ENCODE measurements at places on chromosomes 2 and 18.

DNA sequence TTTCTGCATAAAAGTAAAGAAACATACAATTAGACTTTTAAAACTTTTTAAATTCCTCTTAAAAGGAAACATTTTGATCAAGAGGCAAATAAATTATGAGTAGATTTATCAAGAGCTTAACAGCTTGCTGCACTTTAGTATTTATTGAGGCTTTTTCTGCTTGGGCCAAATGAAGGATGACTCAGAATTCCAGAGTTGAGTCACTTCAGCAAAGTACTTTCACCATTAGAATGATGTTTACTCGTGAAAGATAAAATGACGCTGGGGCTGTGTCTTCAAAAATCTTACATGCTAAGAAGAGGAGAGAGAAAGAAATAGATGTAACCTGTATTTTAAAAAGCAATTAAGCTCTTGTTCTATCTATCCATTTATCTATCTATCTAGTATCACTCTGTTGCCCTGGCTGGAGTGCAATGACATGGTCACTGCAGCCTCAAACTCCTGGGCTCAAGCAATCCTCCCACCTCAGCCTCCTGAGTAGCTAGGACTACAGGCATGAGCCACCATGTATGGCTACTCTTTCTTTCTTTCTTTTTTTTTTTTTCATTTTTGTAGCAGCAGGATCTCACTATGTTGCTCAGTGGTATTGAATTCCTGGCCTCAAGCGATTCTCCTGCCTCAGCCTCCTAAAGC is 75.3 kb upstream of the RIOK3 start:
- DNase-seq: no peak

DNA sequence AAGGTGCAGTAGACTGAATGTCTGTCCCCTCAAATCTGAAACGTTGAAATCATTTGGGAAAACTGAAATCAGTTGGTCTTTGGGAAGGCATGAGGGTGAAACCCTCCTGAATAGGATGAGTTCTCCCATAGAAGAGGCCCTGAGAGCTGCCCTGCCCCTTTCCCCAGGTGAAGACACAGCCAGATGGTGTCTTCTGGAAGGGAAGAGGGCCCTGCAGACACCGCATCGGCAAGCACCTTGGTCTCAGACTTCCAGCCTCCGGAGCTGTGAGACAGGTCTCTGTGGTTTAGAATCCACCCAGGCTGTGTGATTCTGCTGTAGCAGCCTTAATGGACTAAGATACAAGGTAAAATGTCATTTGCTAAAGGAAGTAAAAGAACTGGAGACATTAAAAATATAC is 42.1 kb upstream of the SNTG2 start:
- no peak for DNase-seq

DNA sequence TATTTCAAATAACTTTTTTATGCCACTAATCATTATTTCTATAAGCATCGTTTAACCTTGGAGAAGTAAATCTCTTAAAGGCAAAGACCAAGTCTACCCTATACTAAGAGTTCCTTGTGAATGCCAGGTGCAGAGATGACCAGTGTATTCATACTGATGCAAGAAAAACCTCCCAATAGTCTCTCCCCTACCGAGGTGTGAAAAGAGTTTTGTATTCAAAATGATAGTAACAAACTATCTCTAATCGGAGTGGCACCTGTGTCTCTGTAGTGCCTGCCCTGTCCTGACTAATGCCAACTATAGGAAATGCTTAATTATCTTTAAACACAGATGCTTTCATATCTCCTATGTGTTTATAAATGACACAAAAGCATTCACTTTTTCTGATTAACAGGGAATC is 798.5 kb downstream of the TRIB2 start:
- DNase-seq: no peak

DNA sequence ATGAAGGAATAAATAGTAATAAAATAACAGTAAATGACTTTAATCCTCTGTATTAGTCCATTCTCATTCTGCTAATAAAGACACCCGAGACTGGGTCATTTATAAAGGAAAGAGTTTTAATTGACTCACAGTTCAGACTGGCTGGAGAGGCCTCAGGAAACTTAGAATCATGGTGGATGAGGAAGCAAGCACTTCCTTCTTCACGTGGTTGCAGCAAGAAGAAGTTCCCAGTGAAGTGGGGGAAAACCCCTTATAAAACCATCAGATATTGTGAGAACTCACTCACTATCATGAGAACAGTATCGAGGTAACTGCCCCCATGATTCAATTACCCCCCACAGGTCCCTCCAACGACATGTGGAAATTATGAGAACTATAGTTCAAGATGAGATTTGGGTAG is 727.9 kb upstream of the LINC00305 start:
- no peak for DNase-seq

- DNase-seq: no peak
Measured at GRCh38 chr2:8456151-8457091, 225.4 kb upstream of the ID2 start.

- DNase-seq: no peak
Measured at GRCh38 chr2:196136151-196136550, 35.2 kb downstream of the STK17B start.

GRCh38 chr2:96863575-96864342 is 5.9 kb upstream of the ANKRD39 start:
- no peak for DNase-seq

DNA sequence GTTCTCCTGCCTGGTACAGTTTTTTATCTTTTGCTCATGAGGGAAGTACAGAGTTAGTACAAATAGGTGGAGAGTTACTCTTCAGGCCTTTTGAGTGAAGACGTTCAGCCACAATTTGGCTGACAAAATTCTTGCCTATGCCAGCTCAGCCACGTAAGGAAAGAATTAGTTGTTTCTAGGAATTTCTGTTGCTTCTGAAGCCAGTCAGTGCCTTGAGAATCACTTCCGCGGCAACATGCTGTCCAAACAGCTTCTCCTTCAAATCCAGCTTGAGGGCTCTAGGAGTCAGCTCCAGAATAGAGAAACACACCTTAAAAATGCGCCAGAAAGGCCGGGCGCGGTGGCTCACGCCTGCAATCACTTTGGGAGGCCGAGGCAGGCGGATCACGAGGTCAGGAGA is 27.5 kb downstream of the M1AP start:
- no peak for DNase-seq

DNA sequence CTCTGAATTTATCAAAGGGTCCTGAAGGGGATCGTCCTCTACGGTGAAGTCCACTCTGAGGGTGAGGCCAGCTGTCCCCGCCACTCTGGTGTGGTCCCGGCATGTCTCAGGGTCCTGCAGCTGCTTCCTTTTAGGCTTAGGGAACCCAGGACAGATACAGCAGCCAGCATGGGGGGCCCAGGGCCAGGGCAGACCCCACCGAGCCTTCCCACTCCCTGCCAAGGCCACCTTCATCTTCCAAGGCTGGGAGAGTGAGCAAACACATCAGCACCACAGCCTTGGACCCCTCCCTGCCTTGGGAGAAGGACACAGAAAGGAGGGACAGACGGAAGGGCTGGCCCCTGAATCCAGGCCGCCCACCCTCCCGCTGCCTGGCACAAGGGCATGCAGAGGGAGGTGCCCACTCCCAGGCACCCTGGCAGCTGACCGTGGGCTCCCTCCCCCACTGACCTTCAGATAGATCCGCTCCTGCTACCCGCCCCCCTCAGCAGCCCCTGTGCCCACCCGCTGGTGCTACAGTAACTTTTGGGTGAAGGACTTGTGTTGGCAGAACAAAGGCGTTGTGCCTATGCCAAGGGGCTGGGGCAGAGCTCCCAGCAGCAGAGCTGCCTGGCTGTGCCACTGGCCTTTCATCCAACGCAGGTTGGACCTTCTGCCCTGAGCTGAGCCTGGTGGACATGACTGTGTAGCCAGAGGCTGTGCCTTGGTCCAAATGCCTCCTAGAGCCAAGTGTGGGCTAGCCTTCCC is 7.6 kb downstream of the CYP26B1 start:
- DNase-seq: no peak

GRCh38 chr2:228840113-228840742 is 430.9 kb downstream of the PID1 start:
- DNase-seq: no peak

GRCh38 chr2:5697562-5697961 is 5.4 kb downstream of the SOX11 start:
- DNase-seq: no peak

GRCh38 chr2:201118121-201118960 is 2.4 kb downstream of the CFLAR start:
- peak; percentile 71 for DNase-seq

Data from stimulated activated CD8-positive, alpha-beta memory T cell treated with anti-CD3 and anti-CD28 coated beads, Interleukin-7, amount 100 ng/mL, for 1 hour (primary cell).